Suprapubic skin (tissue), 4 donors: ENCODE measurements at places on chromosomes 2 and 18.
A peak's percentile ranks its signal among the peaks of the same experiment; 100 is the strongest.

DNA sequence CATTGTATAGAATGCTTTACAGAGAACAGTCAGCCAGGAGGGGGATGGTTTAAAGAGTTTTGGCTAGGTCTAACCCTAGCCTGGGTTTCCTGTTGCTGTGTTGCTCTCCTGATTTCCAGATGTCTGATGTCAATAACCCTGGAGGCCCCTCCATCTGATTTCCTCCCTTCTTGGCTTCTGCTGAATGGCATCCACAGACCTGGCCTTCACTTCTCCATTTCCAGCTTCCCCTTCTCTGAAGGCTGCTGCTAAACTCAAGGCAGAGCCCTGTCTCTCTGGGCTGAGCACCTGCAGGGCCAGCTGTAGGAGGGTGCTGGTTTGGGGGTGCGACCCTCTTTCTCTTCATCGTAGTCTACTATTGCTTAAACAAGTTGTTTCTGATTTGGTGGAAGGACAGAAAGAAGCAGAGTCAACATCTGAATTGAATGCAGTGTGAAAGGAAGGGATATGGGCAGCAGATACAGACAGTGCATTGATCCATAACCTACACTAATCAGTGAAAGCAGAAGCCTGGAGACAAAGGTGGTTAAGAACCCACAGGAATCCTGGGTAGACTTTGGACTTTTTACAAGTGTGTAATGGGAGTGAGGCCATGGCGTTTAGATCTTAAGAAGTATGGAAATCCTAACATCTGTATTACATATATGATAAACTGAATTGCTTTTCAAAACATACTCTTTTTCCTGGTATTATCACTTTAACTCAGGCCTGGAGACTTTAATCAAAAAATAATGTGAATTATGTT lies 153.6 kb downstream of the HRH4 start:
- no peak for DNase-seq

- DNase-seq = no peak
These were observed 2.5 kb upstream of the HS6ST1 start for GRCh38 chr2:128320906-128321771.

- no peak for DNase-seq
These were observed 66.1 kb downstream of the NAPG start for GRCh38 chr18:10591896-10592295.

DNA sequence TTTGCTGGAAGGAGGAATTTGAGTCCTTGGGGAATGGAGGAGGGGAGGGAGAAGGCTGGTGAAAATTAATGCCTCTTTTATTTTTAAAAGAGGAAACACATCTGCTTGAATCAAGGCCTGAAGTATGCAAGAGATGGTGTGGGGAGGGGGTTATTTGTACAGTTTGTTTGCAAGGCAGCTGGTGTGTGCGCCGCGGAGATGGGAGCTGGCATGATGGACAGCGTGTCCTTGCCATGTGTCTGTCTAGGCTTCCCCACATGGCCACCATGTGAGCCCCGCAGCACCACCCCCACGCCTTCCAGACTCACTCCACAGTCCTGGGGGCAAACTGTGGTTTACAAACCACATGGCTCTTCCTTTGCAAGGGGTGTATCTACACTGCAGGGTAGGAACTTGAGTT lies 154.8 kb upstream of the APCDD1 start:
- DNase-seq = no peak

DNA sequence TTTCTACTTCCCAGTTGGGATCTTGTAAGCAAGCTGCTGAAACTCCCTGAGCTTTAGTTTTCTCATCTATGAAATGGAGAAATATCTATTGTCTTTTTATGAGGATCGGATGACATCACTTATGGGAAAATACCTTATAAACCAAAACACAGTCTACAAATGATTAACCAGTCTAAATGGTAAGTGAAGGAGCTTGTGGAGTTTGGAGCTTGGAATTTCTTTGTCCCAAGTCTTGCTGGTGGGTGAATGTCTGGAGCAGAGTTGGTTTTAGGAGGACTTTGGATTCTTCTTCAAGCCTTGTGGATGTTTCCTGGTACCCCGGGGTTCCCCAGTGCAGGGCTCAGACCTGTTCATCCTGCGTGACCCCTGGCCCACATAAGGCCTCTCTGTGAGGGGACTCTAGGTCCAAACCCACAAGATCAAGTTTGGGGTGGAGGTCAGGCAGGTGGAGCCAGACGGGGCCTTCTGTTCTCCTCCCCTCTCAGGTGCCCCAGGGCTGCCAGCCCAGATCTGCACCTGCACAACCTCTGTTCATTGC lies 43.2 kb downstream of the FOSL2 start:
- no peak for DNase-seq

DNA sequence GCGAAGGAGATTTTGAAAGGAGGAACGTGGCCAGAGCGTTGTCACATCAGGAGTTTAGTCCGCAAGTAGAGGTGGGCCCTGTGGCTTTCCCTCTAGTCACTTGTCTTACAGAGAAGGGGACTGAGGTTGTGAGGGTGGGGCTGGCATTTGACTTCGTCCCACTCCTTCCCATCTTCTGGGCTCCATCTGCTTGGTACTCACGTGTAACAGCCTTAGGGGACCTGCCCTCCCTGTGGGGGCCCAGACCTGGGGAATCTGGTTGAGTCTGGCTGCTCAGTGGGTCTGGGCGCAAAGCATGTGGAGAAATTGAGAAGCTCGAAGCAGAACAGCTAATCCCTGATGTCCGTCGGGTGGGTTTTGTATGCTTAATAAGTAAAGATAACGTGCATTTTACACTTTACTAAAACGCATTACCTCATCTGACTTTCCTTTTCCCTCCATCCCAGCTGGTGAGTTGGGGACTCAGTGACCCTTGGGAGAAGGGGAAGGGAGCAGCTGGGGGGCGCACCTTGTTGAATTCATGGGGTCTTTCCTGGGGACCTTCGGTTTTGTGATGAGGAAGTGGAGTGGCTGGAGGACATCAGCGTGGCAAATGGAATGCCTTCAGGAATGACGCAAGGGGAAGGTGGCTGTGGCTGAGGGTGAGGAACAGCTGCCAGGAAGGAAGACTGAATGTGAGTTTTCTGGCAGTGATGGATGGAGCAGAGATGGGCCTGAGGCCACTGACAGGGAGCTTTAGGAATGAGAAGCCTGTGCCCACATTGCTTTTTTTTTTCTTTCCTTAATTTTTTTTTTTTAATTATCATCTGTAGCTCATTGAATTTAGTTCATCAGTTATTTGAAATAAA lies 44.8 kb downstream of the ASAP2 start:
- DNase-seq = peak; percentile 74

- no peak for DNase-seq
These were observed 97.2 kb upstream of the FAM136A start for GRCh38 chr2:70399046-70399445.

- no peak for DNase-seq
These were observed 1.1 kb upstream of the WBP1 start for GRCh38 chr2:74457129-74457548.

- no peak for DNase-seq
These were observed 4.2 kb downstream of the ERMN start for GRCh38 chr2:157321466-157321865.

DNA sequence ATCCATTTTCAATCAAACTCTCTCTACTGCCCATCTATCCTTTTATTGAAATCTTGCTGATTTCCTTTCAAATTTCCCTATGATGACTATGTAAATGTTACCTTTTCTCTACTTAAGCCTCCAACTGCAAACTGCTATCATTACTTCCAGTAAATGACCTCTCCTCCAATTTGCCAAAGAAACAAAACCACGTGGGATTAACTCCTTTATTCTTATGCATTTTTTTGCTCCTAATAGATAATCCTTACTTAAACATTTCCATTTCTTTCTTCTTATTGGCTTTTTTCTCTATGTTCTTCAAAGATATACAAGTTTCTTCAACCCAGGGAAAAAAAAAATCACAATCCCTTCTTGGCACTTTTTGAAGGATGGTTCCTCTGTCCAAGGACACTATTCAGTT lies 61.2 kb downstream of the CCDC88A start:
- DNase-seq = no peak

GRCh38 chr18:78906066-78906465 lies 73.6 kb upstream of the SALL3 start:
- DNase-seq = no peak

GRCh38 chr2:165720511-165720910 lies 73.5 kb downstream of the GALNT3 start:
- no peak for DNase-seq

- DNase-seq = no peak
These were observed 96.8 kb downstream of the SNTG2 start for GRCh38 chr2:1047485-1047884.

GRCh38 chr2:1631292-1632001 lies 112.9 kb downstream of the PXDN start:
- DNase-seq = peak; percentile 40

DNA sequence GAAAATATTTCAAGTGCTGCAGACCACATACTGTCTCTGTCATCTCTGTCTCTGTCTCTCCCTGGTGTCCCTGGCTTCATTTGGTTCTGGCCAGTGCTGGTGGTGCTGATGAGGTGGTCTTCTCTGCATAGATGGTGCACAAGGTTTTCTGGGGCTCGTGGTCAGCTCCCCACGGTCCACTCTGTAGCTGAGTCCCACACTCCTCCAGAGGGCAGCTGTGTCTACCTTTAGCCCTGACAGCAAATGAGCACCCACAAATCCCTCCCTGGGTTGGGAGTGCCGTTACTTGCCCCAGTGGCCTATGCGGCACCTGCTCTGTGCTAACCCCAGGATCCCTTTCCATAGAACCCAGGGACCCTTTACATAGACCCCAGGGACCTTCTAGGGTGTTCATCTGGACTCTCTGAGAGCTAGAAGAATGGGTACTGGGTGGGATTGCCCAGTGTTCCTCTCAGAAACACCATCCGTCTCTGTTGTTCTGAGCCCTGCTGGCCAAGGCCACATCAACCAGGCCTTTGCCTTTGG lies 129.3 kb downstream of the CAPN13 start:
- no peak for DNase-seq

DNA sequence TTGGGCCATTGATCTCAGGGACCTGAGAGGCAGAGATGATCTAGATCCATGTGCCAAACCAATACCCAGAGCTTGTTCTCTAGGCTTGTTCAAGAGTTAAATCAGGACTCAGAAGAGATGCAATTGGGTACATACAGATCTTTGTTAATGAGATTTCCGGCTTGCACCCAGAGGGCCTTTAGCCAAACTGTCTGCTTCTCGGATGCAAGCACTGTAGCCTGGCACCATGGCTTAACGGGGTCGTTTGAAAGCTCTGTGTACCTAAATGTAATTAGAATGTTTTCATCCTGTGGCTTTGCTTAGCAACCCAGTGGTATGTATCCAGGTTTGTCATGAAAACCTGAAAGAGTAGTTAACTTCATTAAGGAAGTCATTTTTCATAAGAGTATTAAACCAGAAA lies 94.2 kb downstream of the TPGS2 start:
- DNase-seq = no peak

DNA sequence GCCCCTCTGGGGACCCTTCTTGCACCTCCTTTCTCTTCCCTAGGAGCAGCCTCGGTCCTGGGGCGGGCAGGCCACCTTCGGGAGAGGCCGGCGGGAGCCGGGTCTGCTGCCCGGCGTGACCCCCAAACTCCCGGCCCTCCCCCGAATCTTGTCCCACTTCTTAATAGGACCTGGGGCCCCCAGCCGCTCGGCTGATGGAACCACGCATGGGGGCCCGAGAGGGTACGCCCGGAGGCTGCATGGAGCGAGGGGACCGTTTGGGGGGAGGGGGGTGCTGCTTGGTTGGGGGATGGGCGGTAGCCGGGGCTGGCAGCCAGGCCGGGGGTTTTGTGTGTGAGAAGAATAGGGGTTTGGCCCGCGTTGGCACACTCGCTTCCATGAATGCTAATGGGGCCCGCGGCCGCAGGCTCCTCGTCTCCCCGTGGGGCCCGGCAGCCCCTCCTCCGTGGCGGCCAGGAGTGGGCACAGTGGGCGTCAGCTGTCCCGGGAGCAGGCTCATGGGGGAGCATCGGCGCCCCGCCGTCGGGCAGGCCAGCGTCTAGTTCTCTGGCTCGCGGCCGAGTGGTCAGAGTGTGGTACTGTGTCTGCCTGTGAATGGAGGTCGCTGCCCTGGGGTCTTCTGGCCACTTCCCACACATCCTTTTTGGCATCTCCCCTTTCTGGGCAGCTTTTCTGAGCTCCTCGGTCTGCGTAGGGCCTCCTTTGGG lies 1.0 kb downstream of the GAREM2 start:
- DNase-seq = no peak

GRCh38 chr2:28452534-28453081 lies 43.3 kb upstream of the PLB1 start:
- DNase-seq = peak; percentile 85

DNA sequence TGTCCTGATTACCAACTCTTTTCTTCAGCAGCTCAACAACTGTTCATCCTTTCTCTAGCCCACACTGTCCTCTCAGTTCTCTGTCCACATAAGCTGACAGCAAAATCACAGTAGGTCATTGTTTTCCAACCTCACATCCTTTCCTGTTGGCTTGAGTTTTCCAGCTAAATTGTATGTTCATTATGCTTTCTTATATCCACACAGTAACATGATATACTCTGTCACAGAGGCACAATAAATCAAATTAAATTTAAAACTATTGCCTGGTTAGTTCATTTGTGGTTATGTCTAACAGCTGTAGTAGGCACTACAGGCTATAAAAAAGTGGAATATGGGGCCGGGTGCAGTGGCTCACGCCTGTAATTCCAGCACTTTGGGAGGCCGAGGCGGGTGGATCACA lies 179.9 kb downstream of the ETAA1 start:
- no peak for DNase-seq

DNA sequence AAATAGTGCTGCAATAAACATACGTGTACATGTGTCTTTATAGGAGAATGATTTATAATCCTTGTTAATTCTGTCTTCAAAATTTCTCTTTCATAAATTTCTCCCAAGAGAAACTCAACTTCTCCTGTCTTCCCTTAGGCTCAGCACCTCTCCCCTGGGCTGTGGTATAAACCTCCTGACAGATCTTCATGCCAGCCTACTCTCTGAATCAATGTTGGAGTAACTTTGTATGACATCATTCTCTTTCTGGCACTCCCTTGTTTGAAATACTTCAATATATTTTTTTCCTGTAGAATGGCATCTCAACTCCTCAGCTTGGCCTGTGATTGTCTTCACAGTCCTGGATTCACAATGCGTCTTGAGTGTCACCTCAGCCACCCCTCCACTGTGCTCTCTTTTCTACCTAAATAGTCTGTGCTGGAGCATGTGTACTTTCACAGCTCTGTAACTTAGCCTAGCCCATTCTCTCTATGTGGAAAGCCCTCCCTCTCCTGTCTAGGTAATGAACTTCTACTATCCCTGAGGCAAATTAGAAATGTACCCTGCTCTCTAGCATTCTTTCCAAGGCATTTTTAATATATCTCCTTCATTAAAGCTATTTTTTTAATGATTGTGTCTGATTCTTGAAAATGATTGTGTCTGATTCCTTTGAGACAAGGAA lies 649.9 kb upstream of the FANCL start:
- no peak for DNase-seq

- DNase-seq = peak; percentile 27
These were observed 138.4 kb upstream of the HS6ST1 start for GRCh38 chr2:128457006-128457604.

DNA sequence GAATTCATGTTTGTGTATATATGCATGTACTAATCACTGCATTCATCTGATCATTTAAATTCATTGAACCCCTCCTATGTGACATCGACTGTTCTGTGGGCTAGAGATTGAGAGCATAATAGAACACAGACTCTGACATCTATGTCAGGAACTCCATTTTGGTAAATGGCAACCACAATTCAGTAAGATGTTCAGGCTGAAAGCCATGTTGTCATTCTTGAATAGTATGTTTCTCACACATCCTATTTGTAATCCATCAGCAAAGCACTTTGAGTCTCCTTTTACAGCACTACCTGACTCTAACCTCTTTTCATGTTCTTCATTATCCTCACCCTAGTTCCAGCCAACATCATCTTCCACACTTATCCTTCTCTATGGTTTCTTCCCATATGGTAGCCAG lies 413.8 kb upstream of the MEX3C start:
- no peak for DNase-seq

- no peak for DNase-seq
These were observed 6.8 kb upstream of the CYP26B1 start for GRCh38 chr2:72154386-72154975.
